ENCODE measurements at places on chromosomes 4 and X.
A peak's percentile ranks its signal among the peaks of the same experiment; 100 is the strongest.

DNA sequence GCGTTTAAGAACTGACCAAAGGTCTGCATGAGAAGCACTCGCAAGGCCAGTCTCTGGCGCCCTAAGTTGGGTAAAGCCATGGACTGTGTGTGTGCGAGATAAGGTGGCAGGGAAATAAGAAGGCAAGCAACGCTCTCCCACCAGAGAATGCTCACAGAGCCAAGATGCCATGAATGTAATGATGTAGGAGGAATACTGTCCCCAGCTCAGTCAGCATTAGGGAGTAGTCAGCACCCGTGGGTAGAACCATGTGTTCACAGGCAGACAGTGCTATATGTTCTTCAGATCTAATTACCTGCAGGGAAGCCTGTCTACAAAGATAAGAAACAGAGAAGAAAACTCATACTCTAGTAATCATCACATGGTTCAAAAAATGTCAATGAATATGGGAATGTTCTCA is 68.8 kb downstream of the SEC24D start:
- DNase-seq = no peak

- DNase-seq = no peak
Measured at GRCh38 chr4:153218961-153219360, 14.7 kb downstream of the TRIM2 start.

DNA sequence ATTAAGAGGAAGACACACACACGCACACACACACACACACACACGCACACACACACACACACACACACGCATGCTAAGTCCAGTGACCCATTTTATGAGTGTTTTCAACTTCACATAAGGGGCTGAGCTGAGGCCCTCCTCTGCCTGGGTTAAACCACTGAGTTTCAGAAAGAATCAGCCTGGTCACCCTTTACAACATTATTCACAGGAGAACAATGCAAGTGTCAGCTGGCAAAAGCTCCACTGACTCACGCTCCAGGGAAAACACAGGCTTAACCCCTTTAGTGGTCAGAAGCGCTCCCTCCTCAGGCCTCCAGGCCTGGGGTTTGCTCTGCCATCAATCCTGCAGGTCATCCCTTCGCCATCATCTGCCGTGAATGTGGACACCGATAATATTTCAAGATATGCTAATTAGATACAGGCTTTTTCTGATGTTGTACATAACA is 46.9 kb downstream of the ACOX3 start:
- peak; percentile 90 for DNase-seq

DNA sequence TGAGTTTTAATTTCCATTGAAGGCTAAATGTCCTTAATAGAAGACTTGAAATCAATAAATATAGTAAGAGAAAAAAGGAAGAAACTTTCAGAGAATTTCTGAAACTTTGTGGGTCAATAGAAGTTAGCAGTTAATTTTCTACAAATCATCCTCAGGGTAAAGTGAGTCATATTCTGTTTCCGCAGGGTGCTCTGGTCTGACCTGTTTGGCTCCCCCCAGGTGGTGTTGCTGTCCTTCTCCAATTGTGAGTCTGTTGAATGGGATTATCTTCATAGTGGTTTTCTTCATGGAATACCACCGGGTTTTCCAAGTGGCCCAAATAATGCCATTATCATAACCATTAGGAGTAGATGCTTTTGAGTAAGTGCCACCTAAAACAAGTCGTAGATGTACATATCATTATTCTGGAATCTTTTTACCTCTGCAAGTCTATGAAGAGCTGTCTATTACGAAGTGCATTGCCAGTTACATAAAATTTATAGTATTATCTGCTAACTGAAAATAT is 7.7 kb downstream of the FGG start:
- DNase-seq = no peak

DNA sequence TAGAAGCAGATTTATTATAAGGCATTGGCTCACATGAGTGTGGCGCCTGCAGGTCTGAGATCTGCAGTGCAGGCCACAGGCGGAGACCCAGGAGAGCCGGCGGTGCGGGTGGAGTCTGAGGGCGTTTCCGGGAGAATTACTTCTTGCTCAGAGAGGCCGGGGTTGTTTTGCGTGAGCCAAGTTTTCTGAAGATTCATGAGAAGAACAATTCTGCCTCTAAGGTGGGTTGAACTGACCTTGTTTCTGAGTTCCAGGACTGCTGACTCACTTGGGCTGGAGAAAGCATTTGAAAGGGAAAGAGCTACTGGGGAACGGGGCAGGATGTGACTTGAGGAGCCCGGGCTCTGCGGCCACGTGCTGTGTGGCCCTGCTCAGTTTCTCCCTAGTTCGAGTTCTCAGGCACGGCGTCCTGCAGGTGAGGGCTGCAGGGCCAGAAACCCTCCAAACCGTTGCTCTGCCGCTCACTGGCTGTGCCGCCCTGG is 36.7 kb upstream of the SORCS2 start:
- DNase-seq = no peak

DNA sequence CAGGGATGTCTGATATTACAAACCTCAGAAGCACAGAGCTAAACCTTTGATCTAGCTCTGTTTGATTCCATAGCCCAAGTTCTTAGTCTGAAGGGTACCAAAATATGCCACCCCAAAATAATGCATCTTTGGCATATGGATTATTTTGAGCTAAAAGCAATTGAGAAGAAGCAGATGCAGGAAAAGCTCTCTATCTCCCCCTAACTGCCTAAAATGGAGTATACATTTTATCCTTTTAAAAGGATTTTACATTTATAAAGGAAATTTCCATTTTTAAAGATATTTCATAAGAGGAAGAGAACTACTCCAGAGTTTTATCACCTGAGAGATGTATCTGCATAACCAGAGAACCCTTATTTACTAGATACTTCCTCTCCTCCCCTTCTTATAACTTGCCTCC is 158.7 kb downstream of the ZNF674 start:
- no peak for DNase-seq

DNA sequence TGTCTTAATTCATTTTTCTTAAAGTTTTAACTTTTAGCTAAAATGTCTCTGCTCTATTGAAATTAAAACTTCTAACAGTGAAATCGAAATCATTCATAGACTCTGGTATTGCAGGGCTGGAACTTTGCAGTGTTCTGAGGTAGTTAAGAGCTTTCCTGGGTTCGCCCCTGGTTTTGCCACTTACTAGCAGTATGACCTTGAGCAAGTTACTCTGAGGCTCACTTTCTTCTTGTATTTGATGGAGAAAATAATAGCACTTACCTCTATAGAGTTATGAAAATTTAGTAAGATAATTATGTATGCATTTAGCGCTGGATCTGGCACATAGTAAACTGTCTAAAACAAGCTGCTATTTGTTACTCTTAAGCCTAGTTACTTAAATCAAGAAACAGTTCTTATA is 1.7 kb downstream of the SLAIN2 start:
- DNase-seq = no peak

GRCh38 chrX:75963774-75964173 is 178.7 kb upstream of the MAGEE2 start:
- DNase-seq = no peak

DNA sequence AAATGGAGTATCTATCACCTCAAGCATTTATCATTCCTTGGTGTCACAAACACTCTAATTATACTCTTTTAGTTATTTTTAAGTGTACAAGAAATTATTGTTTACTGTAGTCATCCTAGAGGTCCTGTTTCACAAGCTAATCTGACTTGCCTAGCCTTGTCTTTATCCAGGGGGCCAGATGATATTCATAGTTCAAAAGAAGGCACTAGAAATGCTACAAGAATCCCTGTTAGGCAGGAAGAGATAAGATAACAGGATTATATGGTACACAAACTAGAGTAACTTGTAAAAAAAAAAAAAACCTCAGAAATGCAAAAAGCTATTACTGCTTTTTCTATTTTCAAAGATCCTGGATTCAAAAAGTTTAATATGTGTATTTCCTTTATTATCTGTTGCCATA is 95.8 kb downstream of the MBNL3 start:
- no peak for DNase-seq

GRCh38 chrX:153647461-153648357 is 706 bp downstream of the DUSP9 start:
- no peak for DNase-seq

DNA sequence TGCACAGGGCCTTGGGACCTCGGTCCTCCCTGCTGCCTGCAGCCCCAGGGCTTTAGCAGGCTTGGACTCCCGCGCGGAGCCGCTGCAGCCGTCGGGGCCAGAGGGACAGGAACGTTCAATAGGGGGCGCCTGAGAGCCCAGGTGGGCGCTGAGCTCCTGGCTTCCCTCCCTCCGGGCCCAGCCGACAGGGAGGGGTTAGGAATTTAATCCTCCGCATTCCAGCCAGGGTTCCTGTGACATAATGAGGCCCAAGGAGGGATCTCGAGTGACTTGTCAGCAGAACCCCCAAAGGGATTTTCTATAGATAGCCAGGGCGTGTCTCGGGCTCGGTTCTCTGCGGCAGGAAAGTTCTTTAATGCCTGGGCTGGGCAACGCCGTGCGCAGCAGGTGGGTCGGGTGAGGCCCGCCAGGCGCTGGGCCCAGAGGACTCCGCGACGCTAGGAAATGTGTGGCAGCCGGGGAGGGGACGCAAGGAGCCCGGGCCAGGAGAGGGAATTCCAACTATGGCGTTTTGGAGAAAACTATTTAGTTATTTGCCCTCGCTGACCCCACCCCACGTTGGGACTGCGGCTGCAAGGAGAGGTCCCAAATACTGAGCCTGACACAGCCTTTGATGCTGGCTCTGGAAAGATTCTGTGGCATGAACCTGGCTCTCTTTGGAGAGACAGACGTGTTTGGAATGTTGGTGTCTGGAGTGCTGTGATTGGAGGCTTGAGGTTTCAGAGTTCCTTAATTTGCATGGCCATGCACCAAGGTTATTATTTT is 285.2 kb upstream of the GATB start:
- DNase-seq = peak; percentile 64

DNA sequence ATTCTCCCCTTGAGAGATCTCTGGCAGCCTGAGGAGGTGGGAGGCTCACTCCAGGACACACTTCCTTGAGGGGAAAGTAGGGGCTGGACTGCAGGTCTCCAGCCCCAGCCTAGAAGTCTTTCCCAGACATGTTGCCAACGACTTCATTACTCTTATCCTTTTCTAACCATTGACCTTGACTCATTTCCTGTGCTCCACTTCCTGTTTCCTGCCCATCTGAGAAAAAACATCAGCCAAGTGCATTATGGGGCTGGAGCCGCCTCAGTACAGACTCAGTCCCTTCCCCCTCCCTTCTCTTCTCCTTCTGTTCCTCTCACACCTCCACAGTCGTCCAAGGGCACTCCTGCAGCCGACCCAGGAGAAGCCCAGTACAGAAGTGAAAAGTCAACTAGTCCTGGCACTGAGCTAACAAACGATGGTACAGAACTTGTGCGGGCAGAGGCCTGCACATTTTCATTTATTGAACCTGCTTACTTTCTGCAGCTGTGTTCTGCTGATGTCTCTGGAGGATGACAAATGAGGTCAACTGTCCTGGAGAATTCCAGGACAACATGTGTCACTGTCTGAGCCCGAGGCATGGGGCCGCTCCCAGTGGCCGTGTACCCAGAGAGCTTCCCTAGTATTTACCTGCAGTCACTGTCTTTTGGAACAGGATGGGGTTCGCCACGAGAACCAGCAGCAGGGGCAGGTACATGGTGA is 20.1 kb downstream of the GPR143 start:
- no peak for DNase-seq

- no peak for DNase-seq
Measured at GRCh38 chr4:53004497-53005148, 142.5 kb downstream of the RASL11B start.

DNA sequence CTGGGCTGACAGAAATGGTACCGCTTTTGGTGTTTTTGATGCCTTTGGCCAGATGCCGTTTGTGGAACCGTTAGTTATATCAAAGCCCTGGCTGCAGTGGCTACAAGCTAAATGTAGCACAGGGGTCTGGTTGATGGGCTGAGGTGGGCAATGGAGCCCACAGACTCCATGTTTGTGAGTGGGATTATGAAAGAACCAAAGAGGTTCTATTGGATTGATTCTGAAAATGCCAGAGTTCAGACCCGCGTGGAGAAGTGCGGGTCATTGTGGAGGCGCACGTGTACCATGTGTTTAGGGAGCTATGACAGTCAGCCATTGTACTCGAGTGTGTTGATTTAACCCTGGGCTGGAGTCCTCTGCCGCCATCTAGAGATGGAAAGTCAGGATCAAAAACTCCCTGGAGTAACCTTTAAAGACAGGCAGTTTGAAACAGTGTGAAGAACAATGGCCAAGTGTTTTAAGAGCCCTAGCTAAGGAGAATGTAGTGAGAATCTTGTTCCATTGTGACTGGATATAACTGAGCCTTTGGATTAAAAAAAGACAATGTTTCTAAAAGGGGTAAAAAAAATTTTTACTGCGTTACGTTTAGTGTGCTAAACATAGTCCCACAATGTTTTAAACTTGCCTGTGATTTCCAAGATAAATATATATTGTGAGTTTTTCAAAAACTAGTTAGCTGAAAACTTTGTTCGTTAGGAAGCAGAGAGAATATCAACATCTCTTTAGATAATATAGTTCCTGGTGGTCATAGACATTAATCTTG is 12.7 kb downstream of the ART3 start:
- DNase-seq = peak; percentile 66

DNA sequence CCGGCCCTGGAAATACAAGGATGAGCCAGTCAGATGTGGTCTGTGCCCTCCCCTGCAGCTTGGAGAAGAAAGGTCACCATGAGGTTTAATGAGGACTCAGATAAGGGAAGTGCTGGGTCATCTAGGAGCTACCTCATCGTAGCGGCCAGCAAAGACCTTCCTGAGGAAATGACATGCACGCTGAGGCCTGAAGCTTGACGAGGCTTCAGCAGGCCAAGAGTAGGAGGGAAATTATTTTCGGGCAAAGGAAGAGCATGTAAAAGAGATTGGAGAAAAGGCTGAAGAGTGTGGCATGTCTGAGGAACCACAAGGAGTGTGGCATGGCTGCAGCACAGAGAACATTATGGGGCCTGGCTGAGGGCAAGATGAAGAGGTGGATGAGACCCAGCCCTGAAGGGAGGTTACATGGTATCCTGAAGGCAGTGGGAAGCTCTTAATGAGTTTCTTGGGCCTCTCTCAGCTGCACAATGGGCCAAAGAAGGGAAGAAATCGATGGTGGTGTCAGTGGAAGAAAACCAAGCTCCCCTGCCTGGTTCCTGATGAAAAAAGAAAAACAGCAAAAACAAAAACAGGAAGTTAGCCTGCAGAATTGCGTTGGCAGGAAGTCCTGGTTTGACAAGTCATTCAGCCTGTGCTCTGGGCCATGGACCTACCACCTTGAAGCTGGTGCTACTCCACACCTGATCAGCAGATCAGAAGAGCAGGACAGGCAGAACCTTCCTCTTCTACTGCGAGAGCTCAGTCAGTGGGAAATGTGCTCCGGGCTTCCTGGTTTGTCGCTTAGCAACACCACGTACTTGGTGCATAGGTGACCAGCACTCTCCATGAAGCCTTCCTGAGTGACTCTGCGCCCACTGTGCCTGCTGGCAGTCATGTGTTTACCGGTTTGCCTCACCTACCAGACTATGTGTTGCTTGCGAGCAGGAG is 134.5 kb upstream of the KLF3 start:
- peak; percentile 17 for DNase-seq

Data from thyroid gland (tissue), 4 donors.